ENCODE measurements at places on chromosomes 1 and 21.

DNA sequence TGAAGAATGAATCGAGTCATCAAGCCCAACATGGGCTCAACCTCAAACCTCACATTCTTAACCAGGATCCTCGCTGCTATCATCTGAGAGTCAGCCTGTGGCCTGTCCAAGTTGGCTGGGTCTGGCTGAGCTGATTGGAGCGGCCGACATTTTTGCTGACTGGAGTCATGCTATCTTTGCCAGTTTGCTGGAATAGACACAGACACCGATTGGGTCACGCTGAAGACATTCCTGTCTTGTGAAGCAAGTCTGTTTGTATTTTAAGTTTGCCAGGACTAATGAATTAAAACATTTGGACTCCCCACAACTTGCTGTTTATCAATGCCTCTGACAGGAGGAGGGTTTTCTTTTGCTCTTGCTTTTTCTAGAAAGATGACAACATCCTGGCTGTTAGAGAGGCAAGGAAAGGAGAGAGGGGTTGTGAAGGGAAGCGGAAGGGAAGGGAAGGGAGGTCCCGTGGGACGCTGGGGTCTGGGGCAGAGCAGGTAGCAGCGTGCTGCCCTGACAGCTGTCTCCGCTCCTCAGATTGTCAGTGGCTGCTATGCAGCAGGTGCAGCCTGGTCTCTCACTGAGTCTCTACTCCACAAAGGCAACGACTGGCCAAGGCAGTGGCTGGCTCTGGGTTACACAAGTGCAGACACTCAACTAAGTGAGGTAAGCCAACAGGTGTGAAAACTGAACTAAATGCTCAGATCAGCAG lies at the start of gene MAP3K7CL:
Gene MAP3K7CL (plus strand): TSS at position 375 of the 700 bp plus-strand sequence. CDS start 2,701 bp downstream, outside the sequence.
- peak; percentile 93 for DNase-seq

- no peak for DNase-seq
Observed at GRCh38 chr21:44995343-44995941, 55.6 kb downstream of the SLX9 start.

DNA sequence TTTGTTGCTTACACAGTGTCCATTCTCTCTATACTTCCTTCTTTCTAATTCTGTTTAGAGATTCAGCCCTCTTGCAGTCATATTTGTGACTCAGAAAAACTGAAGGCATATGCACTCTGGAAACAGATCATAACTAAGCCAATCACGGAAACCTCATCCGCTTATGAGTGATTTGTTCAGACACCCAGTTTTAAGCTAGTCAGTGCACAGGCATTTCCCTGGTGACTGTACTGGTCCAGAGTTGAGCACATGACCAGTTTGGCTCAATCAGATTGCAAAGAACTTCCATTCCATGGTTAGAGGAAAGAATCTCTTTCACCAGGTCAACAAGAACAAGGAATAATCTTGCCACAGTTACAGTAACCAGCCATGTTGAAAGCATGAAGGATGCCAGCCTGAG lies 69.2 kb upstream of the SGIP1 start:
- DNase-seq: no peak

GRCh38 chr1:9250411-9251381 lies 16.1 kb downstream of the H6PD start:
- no peak for DNase-seq

DNA sequence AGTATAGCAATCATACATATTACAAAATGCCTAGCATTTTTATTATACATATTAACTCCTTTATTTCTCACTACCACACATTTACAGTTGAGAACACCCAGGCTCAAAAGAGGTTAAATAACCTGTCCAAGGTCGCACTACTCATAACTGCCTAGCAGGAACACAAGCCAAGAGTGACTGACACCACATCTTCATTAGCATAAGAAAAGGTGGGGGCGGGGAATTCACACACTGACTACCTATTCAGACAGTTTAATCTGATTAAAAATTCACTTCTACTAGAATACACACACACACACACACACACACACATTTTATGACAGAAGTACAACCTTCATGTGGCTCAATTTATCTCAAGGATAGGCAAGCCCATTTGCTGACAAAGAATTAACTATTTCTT lies 77.8 kb upstream of the CACHD1 start:
- no peak for DNase-seq

DNA sequence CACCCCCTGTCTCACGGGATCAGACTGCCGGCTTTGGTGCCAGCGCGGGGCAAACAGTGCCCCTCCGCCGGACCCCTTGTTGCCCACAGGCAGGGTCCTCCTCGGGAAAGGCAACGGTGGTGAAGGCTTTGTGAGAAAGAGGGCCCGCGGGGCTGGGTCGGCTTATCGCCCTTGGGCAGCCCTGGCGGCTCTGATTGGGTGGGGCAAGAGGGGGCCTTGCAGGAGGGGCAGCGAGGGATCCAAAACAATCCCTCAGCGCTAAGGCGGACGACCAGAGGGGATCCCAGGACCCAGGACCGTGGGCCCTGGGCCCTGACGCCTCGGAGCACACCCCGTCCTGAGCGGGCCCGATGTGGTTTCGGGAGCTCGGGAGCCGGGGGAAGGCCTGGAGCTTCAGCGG lies 3.9 kb upstream of the ZNF678 start:
- DNase-seq: no peak

DNA sequence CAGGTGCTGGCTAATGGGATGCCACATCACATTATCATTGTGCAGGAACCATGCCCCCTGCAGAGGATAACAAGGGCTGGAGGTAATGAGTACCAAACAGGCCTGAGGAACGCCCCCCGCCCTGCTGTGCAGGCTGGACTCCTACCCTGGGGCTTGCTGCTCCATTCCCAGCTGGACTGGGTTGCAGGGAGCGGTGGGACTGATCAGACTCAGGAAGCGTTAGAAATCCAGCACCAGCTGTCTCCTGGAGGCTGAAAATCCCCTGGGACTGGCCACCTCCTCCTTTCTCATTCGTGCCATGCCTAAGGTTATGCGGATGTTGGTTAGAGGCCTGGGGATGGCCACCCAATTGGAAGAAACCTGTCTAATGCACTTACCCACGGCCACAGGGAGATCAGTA lies 36.9 kb upstream of the POU3F1 start:
- no peak for DNase-seq

GRCh38 chr1:7941437-7941793 lies 776 bp upstream of the TNFRSF9 start:
- no peak for DNase-seq

DNA sequence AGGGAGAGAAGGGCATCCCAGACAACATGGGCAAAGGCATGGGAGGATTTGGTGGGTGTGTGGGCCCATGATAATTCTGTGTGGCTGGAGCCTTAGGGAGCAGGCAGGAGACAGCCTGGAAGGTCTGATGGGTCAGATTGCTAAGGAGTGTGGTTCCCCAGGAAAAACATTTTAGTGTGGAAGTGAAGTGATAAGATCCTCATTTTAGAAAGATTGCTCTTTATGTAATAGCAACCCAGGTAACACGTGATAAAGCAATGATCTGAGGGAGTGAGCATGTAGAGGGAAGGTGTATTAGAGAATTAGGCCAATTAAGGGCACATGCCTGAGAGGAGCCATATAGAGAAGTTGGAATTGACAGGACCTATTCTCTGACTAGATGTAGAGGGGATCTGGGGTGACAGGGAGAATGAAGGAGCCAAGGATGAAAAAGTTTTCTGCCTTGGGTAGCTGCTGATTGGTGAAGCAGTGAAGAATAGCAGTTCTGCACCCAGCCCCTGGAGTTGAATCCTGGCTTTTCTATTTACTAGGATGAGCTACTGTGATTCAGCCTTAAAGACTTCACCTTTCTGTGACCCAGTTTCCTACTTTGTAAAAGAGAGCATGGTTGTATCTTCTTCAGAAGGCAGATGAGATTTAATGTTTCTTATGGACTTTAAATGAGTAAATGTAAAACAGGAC lies 18.7 kb upstream of the SLAMF6 start:
- no peak for DNase-seq

DNA sequence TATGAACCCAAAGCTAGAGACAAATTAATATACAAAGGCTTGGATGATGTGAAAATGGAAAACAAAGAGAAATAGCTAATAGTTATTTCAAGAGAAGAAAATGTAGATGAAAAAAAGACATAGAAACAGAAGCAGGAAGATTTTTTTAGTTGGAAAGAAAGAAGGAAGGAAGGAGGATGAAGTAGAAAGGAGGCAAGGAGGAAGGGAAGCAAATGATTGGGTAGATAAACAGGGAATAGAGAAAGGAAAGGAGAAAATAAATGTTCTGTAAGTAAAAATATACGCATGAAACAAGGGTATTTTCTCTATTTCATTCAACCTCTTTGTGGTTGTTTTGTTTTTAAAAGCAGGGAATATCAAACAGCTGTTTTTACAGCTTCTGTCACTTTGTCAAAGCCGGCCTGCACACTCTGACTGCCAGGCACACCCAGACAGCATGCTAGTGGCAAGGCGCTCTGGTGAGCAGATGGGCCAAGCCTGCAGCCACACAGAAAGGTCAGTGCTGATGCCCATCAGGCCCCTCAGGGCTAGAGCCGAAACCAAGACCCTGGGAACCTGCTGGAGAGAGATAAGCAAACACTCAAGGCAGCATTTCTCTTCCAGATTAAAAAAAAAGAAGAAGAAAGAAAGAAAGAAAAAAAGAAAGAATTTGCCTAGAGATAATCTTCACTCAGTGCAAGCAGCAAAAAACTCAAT lies 72.9 kb upstream of the CTTNBP2NL start:
- no peak for DNase-seq

DNA sequence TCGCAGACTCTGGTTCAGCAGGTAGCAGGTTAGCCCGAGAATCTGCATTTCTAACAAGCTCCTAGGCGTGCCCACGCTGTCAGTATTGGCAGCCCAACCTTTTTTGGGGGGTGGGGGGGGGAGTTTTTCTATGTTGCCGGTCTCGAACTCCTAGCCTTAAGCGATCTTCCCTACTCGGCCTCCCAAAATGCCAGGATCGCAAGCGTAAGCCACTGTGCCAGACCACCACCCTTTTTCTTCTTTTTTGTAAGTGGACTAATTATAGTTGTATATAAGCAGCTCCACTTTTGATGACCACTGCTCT lies 480 bp upstream of the MIS18A start:
- DNase-seq: no peak

DNA sequence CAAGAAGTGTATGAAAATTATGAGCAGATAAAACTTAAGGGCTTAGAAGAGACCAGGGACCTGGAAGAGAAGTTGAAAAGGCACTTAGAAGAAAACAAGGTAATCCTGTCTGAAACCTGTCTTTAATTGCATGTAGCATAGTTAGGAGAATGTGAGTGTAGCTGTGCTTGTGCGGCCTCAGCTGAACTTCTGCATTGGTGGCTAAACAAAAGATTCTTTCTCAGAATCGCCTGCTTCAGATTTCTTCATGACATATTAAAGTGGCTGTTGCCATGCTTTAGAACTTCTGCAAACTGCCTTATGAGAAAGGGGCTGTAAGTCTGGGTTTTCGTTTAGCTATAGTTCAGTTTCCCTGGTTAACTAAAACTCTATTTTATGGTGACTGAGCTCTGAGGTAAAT lies 94.5 kb downstream of the VPS26C start:
- no peak for DNase-seq

DNA sequence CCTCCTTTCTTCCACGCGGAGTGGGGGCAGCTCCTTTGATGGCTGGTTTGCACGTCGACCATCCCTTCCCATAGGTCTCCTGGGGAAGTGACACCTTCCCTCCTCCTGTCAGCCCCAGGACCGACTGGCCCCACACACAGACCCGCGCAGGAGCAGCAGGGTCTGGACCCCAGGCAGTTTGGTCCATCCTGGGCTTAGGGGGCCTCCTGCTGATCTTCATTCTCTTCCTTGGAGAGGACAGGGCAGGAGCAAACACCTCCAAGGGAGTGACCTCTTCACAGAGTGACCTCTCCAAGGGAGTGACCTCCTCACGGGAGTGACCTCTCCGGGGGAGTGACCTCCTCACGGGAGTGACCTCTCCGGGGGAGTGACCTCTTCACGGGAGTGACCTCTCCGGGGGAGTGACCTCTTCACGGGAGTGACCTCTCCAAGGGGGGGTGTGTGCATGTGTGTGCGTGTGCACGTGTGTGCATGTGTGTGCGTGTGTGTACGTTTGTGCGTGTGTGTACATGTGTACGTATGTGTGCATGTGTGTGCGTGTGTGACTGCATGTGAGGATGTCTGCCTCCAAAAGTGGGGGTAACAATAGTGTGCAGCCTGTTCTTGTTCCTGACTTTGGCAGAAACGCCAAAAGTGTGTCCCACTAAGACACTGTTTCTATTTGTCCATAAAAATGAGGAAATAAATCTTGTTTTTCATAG lies 29.8 kb downstream of the COL6A1 start:
- no peak for DNase-seq

DNA sequence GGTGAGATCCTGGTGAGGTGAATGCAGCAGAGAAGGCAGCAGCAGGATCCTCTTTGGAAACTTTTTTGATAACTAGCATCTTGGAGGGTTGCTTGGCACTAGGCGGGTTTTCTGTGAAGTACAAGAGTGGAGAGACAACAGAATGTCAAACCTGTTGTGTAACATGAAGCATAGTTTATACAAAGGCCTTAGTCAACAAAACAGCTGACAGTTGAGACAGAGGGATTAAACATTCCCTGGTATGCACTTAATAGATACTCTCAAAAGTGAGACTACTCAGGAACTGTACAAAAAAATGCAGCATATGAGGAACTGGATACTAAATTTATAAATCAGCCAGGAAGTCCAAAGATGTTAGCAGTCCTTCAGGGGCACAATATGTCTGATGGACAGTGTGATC lies 16.4 kb upstream of the CCDC17 start:
- no peak for DNase-seq

DNA sequence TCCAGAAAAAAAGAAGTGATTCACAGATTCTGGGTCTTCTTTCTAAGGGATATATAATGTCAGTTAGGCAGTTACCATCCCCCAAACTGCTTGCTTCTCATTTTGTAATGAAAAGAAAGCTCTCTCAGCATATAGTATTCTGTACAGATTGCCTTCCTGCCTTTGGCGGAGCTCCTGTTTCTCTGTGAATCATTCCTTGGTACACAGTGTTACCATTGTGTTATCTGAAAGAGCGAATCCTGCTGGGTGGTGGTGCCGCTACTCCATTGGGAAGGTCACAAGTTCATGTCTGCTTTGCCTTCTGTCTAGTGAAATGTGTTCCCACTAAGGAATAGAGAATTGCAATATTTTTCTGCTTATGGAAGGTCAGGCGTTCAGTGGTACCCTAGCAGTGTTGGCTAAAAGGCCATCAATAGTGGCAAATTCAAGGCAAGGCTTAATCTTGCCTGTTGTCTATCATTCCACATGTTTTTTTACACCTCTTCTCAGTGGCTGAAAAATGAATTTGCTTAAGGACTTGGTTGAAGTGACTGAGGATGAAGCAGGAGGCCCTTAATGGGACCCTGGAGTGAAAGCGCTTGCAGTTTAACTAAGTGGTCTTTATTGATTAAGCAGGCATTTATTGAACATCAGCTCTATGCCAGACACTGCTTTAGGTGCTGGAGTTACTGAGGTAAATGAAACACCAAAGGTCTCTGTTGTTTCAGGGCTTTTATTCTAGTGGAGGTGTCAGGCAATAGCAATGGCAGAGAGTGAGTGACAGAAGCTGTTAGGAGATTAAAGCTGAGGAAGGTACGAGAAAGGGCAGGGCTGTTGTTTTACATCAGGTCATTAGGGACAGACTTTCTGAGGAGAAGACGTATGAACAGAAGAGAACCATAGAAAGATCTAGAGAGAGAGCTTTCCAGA lies 186.7 kb downstream of the PDE4B start:
- DNase-seq: peak; percentile 21

- no peak for DNase-seq
Observed at GRCh38 chr1:40044110-40044509, 3.6 kb downstream of the CAP1 start.
